ENCODE measurements at places on chromosomes 6 and 20.

- no peak for DNase-seq
Measured at GRCh38 chr20:32559753-32560380, 25.3 kb downstream of the NOL4L start.

DNA sequence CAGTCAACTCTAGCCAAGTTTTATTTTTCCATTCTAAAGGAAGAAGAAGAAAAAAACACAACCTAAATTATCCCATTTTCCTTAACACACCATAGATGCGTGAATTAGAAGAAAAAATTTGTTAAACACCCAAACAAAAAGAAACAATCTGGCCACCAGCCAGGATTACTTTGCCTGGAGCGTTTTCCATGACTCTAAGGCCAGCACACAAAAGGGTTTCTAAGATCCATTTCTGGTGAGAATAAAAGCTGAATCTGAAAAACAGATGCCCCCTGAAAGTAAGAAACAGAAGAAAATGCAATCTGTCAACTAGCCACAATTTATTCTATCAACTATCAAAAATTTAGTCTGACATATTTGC, 267.2 kb upstream of the SULF2 start:
- DNase-seq, result no peak

DNA sequence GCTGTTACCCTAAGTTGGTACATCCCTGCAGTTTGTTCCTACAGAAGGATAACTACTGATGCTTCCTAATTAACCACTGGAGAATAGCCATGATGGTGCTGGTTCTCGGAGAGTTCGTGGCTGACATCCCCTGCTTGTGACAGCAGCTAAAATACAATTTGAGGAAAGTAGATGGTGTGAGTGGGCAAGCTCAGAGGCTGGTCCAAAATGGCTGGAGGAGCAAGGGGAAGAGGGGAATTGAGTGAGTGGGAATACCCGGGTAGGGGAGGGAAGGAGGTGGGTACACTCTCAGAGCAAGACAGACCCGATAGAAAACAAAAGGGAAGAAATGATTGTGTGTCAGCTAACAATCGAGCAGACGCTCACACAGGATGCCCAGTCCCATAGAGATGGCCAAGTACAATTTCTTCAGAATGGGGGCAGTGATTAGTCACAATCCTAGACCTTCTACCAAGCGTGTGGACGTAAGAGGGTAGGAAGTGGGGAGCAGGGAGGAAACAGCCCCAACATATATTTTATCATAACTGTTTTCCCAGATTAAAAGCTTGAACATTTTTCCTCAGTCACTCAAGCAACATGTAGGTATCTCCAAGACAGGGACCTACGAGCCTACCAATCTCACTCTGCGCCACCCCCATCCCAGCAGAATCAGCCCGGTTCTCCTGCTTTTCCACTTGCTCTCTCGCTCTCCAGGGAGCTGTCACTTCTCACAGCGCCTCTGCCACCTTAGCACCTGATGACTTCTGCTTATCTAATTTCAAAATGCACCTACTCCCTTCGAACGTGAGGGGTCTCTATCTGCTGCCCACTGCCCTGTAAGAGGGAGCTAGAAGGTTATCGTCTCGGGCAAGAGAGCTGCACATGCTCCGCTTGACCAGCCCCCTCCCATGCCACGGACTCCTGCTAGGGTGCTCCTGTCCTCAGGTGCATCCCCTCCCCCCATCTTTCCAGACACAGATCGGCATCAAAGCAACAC, 26.2 kb downstream of the RIPOR2 start:
- DNase-seq, result no peak

DNA sequence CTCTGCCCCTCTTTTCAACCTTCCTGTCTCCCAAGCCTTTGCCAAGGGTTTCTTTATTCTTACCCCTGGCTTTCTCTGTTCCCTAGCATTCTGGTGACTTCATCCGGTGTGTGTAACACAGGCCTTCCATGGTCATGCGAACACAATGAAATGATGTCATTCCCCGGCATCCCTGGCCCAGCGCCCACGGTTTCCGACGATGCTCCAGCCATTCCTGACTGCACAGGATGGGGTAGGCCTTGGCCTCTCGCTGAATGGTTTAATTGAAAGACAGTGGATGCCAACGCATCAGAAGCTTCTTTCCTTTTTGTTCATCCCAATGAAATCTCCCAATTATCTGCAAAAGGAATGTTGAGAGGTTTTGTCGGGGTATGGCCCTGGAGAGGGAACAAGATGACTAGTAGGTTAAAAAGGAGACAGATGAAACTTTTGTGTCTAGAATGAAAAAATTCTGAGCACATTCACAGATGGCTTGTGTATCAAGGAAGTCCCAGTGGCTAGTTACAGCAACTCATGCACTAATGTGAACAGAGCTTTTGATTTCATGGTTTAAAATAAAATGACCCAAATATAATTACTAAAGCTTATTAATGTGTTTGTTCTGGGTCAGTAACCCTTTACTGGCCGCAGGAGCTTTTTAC, 655.0 kb downstream of the QKI start:
- DNase-seq, result no peak

- no peak for DNase-seq
Measured at GRCh38 chr20:36372666-36373065, 66.5 kb downstream of the DLGAP4 start.

DNA sequence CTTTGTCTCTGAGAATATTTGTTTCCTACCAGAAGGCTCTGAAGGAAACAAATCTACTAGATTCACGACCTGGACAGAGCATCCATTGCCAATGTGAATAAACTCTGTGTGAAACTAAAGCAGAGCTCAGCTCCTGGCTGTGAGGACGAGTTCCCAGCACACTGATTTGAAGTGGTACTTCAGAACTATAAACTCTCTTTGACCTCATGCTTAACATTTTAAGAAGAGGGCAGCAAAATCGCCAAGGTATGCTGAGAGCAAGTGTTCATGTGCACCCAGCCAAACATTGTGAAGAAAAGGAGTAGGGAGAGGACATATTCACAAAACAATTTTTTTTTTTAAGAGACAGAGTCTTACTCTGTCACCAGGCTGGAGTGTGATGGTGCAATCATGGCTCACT, 33.7 kb upstream of the ZNF133 start:
- no peak for DNase-seq

GRCh38 chr20:5168651-5169396, 42.0 kb downstream of the CDS2 start:
- DNase-seq, result no peak

DNA sequence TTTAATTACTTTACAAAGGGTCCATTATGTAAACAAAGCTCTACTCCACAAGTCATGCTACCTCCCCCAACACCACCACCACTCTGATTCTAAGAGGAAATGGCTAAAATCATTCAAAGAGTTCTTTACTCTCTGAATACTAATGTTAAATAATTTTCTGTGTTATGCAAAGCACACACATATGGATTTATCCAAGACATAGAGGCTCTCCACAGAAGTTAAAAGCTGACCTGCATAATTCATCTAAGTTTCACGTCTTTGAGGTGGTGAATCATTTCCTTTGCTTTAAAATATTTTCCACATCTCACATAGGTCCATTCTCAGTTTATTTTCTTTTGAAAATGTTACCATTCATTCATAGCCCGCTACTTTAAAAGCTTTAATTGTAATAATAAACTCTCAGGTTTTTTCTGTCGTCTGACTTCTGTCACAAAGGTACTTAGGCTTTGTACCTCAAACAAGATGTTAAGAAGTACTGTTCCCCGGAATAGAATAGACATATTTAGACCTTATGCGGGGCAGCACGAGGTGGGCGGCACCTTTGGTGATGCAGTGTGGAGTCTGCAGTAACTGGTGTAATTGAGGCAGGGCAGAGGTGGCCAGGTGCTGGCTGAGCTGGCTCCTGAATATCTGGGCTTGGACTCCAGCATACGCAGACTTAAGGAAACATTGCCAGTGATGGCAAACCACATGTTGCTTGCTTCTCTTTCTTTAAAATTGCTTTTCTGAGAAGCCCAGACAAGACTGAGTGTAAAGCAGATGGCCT, 55.8 kb downstream of the KIF6 start:
- no peak for DNase-seq

DNA sequence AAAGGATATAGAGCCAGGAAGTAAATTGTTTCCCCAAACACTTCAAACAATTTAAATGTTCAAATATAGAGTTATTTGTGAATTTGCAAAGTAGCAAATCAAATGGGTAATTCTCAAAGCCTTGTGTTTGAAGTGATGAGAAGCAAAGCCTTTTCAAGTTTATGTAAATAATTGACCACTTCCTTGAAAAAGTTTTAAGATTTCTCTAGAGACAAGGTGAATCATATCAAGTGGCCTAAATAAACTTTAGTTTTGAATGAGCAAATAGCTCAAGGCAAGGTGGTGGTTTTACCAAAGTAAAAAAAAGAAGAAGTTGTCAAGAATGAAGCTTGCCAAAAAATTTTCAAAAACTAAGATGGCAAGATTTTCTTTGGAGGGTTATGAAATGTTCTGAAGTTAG, 42.6 kb upstream of the IFNGR1 start:
- DNase-seq, result no peak

GRCh38 chr20:49982346-49983122, at the start of gene SNAI1:
Gene SNAI1, plus strand, starts transcription at chr20:49982980. Its CDS starts 80 bp downstream, at chr20:49983060.
- peak; percentile 46 for DNase-seq

DNA sequence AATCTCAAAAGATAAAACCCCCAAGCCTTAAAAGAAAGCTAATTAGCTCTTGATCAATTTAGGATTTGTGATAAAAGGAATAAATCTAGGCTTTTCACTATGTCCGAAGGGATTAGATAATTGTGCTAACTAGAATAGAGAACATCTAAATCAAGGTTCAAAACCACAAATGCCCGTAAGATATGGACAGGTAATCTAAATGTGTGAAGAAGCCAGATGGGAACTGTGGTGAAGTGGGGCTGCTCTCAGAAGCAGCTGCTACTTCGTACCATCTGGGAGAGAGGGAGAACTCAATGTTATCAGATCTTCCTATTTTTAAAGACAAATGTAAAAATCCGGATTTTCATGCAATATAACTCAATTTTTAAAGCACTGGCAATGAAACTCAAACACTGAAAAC, 44.2 kb downstream of the NCOA6 start:
- no peak for DNase-seq

DNA sequence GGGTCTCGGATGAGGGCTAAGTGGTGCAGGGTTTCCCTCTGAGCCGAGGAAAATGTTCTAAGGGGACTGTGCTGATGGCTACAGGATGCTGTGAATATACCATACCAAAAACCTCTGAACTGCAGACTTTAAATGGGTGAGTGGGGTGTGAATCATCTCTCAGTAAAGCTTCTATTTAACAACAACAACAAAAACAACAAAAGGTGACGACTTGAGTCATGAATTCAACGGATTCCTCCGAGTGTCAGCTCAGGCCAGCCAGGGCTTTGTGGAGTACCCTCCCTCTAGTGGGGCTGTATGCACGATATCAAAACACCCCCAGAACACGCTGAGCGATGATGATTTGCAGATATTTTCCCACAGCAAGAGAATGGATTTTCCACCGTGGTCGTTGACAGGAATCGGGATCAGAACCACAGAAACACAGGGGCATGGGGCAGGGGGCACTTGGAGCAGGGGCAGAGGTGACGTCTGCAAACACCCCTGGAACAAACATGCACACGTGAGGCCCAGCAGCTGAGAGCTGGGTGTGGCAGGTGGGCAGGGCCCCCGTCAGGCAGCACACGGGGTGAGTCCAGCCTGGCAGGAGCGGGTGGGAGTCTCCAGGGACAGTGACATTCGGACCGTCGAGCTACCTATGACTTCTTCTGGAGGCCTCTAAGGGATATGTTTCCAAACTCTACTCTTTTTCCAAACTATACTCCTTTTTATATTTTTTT, 38.6 kb downstream of the SLC2A4RG start:
- DNase-seq, result no peak

- DNase-seq, result no peak
Measured at GRCh38 chr20:5848711-5849505, 98.7 kb downstream of the SHLD1 start.

GRCh38 chr6:145865175-145865574, 50.6 kb upstream of the FBXO30 start:
- no peak for DNase-seq

- DNase-seq, result no peak
Measured at GRCh38 chr6:110877569-110877968, 3.0 kb downstream of the AMD1 start.

GRCh38 chr6:64505312-64505711, 869.7 kb downstream of the PHF3 start:
- no peak for DNase-seq

GRCh38 chr6:27650620-27651370, 177.9 kb upstream of the ZNF184 start:
- peak; percentile 35 for DNase-seq

GRCh38 chr6:155544677-155545076, 89.0 kb upstream of the NOX3 start:
- no peak for DNase-seq

DNA sequence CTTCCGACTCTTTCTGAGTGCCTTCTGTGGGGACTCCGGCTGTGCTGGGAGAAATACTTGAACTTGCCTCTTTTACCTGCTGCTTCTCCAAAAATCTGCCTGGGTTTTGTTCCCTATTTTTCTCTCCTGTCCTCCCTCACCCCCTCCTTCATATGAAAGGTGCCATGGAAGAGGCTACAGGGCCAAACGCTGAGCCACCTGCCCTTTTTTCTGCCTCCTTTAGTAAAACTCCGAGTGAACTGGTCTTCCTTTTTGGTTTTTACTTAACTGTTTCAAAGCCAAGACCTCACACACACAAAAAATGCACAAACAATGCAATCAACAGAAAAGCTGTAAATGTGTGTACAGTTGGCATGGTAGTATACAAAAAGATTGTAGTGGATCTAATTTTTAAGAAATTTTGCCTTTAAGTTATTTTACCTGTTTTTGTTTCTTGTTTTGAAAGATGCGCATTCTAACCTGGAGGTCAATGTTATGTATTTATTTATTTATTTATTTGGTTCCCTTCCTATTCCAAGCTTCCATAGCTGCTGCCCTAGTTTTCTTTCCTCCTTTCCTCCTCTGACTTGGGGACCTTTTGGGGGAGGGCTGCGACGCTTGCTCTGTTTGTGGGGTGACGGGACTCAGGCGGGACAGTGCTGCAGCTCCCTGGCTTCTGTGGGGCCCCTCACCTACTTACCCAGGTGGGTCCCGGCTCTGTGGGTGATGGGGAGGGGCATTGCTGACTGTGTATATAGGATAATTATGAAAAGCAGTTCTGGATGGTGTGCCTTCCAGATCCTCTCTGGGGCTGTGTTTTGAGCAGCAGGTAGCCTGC, 4.8 kb downstream of the PIM1 start:
- no peak for DNase-seq
